WTC11 (cell line): ENCODE measurements at places on chromosomes 4 and X.

DNA sequence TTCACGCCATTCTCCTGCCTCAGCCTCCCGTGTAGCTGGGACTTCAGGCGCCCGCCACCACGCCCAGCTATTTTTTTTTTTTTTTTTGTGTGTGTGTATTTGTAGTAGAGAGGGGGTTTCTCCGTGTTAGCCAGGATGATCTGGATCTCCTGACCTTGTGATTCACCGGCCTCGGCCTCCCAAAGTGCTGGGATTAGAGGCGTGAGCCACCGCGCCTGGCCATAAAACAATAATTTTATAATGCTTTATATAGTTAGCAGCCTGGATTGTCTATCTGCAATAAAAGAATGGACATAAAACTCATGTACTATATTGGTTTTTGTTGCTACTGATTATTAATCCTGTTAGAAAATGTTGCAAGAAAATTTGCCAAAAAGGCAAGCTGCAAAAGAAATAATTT lies 195.9 kb upstream of the BANK1 start:
- no peak for DNase-seq
- H3K36me3 ChIP-seq, result no peaks in the 10 kb centered on the region
- H3K27ac ChIP-seq, result no peak overlapping the region
- H3K27me3 ChIP-seq, result no peaks in the 10 kb centered on the region

DNA sequence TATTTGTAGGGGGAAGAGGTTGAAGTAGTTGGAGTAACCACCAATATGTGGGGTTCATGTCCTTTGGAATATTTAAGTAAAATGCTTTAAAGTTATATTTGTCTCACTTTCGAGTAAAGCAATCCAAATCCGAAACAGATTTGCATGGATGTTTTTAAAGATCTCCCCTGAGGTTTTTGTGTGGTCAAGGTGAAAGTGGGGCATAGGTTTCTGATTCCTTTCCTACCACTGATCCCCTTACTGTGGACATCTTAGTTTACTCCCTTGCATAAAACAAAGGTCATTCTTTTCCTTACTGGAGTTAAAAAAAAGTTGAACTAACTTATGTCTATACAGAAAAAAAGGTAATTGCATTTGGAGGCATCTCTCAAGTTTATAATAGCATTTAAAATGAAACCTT lies 71.9 kb upstream of the PHOX2B start:
- H3K27ac ChIP-seq, result no peak overlapping the region
- DNase-seq, result no peak
- peaks cover 18% of the 10 kb centered on the region for H3K27me3 ChIP-seq
- H3K4me3 ChIP-seq, result no peak overlapping the region

DNA sequence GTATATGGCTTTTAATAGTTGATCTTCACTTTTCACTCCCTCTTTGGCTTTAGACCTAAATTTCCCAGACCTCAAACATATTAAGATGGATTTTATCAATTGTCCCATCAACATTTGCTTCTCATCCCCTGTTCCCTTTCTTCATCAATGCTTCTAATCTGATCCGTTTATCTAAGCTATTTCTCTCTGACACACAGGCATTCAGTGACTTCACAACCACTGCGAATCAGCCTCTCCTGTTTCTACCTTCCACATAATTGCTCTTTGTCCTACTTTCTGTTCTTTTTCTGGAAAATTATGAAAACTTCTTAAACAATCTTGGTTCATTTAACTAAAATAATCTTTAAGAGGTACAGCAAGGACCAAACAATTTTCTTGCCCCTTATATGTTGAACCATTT lies 115.2 kb downstream of the GLRA3 start:
- no peak overlapping the region for H3K27ac ChIP-seq
- DNase-seq, result no peak
- no peaks in the 10 kb centered on the region for H3K36me3 ChIP-seq
- peaks cover 19% of the 10 kb centered on the region for H3K4me1 ChIP-seq

DNA sequence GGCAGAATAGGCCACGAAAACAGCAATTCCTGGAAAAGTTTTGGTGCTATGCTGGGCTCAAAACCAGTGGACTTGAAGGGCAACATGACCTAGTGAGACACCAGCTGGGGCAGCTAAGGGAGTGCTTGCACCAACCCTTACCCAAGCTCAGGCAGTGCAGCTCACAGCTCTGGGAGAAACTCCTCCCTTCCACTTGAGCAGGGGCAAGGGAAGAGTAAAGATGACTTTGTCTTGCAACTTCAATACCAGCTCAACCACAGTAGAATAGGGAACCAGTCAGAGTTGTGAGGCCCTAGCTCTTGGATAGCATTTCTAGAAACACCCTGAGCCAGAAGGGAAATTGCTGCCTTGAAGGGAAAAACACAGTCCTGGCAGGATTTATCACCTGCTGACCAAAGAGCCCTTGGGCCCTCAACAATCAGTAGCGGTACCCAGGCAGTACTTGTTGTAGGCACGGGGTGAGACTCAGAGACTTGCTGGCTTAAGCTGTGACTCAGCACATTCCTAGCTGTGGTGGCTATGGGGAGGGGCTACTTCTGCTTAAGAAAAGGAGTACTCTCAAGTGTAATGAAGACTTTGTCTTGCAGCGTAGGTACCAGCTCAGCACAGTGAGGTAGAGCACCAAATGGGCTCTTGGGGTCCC lies 19.7 kb upstream of the ABCG2 start:
- H3K4me3 ChIP-seq, result no peak overlapping the region
- no peaks in the 10 kb centered on the region for H3K36me3 ChIP-seq
- H3K4me1 ChIP-seq, result peaks cover 23% of the 10 kb centered on the region
- H3K27ac ChIP-seq, result peak overlapping the region; percentile 79

- no peak overlapping the region for H3K27ac ChIP-seq
- no peak overlapping the region for H3K4me3 ChIP-seq
- no peaks in the 10 kb centered on the region for H3K36me3 ChIP-seq
- no peaks in the 10 kb centered on the region for H3K27me3 ChIP-seq
Observed at GRCh38 chrX:119406776-119407175, 7.6 kb downstream of the SLC25A43 start.

- H3K4me1 ChIP-seq, result no peaks in the 10 kb centered on the region
- H3K36me3 ChIP-seq, result peaks cover 21% of the 10 kb centered on the region
- H3K4me3 ChIP-seq, result no peak overlapping the region
- H3K27ac ChIP-seq, result no peak overlapping the region
- DNase-seq, result no peak
- peaks cover 26% of the 10 kb centered on the region for H3K27me3 ChIP-seq
Observed at GRCh38 chrX:56947699-56948098, 47.6 kb downstream of the SPIN3 start.

GRCh38 chr4:189088780-189089179 lies 851.9 kb upstream of the FRG1 start:
- H3K4me3 ChIP-seq, result no peak overlapping the region
- no peaks in the 10 kb centered on the region; the same call in 1 of the 2 replicates for H3K36me3 ChIP-seq
- peaks cover 27% of the 10 kb centered on the region for H3K4me1 ChIP-seq
- DNase-seq, result no peak
- 0 out of 2 replicates have a peak overlapping the region, but pooled peaks have one; percentile 79 for H3K27ac ChIP-seq
- no peaks in the 10 kb centered on the region; the same call in 1 of the 2 replicates for H3K27me3 ChIP-seq
